ENCODE measurements at places on chromosomes 2 and 18.

DNA sequence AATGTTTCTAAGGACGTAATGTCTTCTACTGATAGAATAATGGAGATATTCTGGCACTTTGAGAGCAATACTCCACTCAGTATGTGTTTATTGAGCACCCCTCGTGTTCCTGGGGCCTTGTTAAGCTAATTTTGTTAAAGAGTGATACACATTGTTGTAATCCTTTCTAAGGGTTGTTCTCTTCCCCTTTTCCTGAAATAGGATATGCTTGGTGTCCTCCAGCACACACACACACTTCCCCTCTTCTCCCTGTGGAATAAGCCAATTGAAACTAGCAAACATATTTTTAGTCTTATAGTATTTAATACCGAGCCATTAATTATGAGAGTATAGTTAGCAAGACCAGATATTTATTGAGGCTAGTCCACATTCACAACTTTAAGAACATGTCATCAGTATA lies 114.1 kb downstream of the CRIM1 start:
- no peak for DNase-seq

GRCh38 chr2:230326453-230327417 lies at the start of gene SP140L:
TSS of gene SP140L (plus strand) at chr2:230327193. CDS start at chr2:230327270, 77 bp downstream.
- DNase-seq: peak; percentile 69

- DNase-seq: no peak
Observed at GRCh38 chr2:37647971-37648330, 23.5 kb downstream of the CDC42EP3 start.

- DNase-seq: no peak
Observed at GRCh38 chr2:80420530-80421208, 116.1 kb upstream of the LRRTM1 start.

DNA sequence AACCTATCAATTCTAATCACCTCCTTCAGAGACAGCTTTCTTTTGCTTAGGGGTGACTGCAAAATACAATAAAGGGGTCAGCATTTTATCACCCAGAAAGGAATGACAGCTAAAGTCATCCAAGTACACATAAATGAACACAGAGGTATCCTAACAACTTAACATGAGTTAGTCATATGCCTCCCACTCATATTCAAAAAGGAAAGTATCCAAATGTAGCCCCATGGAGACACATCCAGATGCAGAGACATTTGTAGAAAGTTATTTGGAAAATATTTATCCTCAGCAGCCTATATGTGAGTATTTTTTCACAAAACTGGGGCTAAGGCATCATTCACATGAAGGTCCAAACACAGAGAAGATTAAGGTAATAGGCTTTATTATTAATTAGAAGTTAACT lies 1579.7 kb upstream of the SLC39A10 start:
- no peak for DNase-seq
